ENCODE measurements at places on chromosomes 2 and 18.

DNA sequence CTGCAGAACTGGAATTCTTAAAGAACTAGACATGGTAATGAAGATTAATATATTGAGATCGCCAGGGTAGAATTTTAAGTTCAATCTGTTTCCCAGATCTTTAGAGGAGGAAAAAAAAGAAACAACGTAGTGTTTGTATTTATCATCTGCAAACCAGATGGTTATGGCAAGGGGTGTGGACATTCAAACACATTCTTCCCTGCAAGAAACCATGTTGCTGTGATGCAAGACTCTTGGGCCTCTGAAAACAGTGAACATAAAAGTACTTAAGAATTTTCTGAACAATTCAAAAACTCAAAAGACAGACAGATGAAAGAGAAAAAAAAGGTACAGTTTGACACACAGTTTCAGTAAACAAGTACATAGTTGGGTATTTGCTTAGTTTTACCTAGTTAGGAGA is 35.6 kb downstream of the COL5A2 start:
- DNase-seq = no peak

GRCh38 chr2:17445744-17446143 is 72.5 kb downstream of the RAD51AP2 start:
- no peak for DNase-seq

GRCh38 chr2:46490521-46491141 is 11.3 kb downstream of the TMEM247 start:
- DNase-seq = no peak

DNA sequence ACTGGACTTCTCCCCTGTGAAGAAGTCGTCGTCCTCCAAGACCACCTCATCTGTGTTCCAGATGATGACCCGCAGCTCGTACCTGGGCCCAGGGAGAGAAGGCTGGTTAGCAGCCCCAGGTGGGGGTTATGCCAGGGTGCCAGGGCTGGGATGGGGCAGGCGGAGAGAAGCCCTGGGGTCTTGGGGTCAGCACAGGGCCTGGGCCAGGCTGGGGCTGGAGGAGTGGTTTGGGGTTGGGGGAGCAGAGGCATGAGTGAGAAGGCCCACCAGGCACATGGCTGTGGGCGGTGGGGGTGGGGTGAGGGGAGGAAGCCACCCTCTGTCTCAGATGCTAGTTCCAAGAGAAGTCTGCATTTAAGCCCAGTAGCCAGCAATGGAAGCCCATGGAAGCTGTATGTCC is 15.8 kb downstream of the OTOF start:
- no peak for DNase-seq

GRCh38 chr18:77470569-77471413 is 221.1 kb downstream of the GALR1 start:
- no peak for DNase-seq

- no peak for DNase-seq
These were observed 47.2 kb downstream of the C1QL2 start for GRCh38 chr2:119111115-119111975.

DNA sequence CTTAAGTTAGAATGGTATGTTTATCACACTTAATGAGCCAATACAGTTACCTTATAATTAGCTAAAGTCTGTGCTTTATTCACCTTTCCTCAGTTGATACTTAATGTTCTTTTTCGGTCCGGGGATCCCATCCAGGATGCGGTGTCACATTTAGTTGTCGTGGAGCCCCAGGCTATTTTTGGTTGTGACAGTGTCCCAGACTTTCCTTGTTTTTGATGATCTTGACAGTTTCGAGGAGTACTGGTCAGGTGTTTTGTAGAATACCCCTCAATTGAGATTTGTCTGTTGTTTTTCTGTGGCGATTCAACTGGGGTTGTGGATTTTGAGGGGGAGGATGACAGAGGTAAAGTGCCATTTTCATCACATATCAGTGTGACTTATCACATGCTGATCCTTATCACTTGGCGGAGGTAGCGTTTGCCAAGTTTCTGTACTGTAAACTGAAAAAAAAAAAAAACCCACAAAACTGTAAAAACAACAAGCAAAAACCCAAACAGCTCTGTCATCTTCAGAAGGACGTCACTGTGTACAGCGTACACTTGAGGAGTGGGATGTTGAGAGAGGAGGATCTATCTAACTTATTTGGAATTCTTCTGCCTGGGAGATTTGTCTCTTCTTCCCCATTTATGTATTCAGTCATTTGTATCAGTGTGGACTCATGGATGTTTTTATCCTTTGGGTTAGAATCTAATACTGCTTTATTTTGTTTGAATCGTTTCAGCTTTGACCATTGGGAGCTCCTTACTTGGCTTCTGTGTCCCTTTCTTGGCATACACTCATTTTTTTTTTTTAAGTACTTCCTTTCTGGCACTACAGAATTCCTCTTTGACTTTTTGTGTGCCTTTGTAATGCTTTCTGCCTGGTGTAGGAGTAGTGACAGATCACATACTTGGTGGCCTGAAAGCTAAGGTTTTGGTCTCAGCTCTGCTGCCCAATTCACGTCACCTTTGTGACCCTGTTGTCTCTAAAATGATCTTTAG is 68.1 kb downstream of the FMNL2 start:
- no peak for DNase-seq

DNA sequence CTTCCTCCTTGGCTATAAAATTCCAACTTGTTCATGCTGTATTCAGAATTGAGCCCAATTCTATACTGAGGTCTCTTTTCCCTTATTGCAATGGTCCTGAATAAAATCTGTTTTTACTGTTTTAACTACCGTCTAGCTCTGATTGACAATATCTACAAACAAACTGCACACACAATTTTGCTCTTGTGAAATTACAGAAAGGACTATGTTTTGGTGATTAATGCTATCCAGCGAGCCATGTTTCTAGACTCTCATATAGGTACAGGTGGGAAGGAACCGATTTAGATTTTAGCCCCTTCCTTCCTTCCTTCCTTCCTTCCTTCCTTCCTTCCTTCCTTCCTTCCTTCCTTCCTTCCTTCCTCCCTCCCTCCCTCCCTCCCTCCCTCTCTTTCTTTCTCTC is 254.4 kb downstream of the SLC4A3 start:
- no peak for DNase-seq

GRCh38 chr18:70058916-70059315 is 111.2 kb upstream of the CD226 start:
- no peak for DNase-seq

- no peak for DNase-seq
These were observed 361.2 kb upstream of the GALNT5 start for GRCh38 chr2:156896294-156896693.

DNA sequence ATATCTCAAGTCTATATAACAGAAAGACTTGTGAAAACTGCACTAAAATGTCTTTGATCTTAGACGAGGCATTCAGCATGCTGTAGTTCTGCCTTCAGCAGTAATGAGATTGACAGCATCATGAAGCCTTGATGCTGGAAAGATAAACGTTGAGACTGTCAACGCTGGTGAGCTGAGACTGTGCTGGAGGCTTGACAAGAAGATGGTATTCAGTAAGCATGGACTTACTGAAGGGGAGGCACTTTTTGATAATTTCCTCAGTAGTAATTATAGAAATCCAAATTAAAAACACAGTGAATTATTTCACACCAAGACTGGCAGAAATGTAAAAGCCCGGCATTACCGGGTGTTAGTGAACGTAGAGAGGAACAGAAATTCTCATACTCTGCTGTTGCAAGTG is 162.2 kb downstream of the CCBE1 start:
- no peak for DNase-seq

DNA sequence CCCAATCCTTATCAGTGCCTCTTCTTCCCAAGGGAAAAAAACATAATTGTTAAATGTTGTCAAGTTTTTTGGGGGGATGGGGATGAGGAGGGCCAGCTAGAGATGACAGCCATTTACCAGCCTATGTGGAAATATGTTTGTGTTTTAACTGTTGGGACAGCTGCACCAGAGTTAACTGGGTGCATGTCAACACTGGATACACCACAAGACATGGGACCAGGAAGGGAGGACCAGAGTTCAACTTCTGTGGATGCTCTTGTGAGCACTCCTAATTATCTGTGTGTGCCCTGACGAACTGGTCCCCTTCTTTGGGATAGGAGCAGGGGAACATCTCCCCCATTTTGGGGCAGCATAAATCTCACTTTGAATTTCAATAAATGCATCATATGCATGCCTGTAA is 66.1 kb upstream of the FZD5 start:
- DNase-seq = no peak

- no peak for DNase-seq
These were observed 68.9 kb downstream of the MEX3C start for GRCh38 chr18:51128533-51128932.

Data from stimulated activated CD8-positive, alpha-beta memory T cell treated with anti-CD3 and anti-CD28 coated beads, Interleukin-7, amount 100 ng/mL, for 1 hour (primary cell).